GM10248 (cell line): ENCODE measurements at places on chromosomes 11 and 22.

DNA sequence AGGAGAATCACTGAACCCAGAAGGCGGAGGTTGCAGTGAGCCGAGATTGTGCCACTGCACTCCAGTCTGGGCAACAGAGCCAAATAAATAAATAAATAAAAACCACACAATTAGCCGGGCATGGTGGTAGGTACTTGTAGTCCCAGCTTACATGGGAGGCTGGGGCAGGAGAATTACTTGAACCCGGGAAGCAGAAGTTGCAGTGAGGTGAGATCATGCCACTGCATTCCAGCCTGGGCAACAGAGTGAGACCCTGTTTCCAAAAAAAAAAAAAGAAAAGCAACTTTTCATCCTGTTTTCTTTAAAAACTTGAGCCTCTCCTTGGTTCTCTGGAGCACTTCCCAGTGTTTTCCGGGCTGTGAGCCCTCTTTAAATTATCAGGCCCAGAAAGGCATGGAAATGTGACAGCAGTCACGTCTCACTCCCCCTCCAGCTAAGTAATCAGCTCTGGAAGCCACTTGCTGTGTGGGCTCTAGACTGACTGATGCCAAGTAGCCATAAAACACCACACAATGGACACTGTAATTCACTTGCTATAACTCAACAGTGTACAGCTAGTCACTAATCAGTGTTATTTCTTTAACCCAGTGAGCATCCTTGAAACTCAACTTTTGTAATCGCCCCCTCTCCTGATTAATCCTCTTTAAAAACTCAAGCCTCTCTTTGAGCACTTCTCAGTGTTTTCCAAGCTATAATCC, 13.0 kb upstream of the MCHR1 start:
- no peak for DNase-seq

DNA sequence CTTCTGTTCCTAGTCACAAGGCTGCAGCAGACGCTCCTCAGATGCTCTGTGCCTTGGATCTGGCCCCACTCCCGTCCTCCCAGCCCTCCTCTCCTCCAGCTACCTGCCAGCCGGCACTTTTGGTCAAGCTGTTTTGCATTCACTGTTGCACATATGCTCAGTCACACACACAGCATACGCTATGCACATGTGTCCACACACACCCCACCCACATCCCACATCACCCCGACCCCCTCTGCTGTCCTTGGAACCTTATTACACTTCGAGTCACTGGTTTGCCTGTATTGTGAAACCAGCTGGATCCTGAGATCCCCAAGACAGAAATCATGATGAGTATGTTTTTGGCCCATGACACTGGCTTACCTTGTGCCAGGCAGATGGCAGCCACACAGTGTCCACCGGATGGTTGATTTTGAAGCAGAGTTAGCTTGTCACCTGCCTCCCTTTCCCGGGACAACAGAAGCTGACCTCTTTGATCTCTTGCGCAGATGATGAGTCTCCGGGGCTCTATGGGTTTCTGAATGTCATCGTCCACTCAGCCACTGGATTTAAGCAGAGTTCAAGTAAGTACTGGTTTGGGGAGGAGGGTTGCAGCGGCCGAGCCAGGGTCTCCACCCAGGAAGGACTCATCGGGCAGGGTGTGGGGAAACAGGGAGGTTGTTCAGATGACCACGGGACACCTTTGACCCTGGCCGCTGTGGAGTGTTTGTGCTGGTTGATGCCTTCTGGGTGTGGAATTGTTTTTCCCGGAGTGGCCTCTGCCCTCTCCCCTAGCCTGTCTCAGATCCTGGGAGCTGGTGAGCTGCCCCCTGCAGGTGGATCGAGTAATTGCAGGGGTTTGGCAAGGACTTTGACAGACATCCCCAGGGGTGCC, 109.8 kb downstream of the BCR start:
- peak; percentile 81 for DNase-seq

- no peak for DNase-seq
Observed at GRCh38 chr22:21016644-21017420, 1.9 kb downstream of the P2RX6 start.

- DNase-seq: no peak
Observed at GRCh38 chr11:14384338-14384737, 25.4 kb upstream of the RRAS2 start.

DNA sequence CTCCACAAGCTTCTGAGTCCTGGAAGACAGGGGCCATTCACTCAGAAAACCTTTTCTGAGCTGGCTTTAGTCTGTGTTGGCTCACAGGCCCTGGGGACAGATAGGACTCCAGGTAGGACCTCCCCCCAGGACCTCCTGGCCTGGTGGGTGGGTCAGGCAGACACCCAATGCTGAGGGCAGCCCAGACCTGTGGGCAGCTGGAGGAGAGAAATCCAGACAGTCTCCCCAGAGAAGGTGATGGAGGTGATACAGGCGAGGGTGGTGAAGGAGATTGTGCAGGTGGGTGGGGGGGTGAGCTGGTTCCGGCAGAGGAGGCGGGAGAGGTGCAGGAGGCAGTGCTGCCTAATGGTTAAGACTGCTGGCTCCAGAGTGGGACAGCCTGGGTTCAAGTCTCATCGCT, 15.6 kb downstream of the LRRC32 start:
- DNase-seq: no peak

DNA sequence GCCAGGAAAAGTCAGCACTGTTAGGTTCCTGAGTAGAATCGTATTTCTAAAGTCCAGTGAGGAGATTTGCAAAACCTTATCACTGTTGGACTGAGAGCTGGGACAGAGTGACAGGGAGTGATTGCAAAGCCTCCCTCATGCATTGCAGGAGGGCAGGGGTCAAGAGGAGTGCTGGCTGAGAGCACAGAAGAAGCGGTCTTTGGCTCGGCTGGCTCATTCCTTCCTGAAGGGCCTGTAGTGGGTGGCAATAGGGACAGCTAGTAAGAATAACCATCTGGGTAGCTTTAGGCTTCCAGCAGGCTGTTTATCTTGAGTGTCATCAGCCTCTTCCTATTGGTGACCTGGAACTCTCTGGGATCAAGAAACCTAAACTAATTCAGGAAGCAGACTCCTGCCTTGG, 53.4 kb downstream of the CD44 start:
- DNase-seq: no peak

- no peak for DNase-seq
Observed at GRCh38 chr11:44781655-44782054, 54.9 kb downstream of the TSPAN18 start.

- no peak for DNase-seq
Observed at GRCh38 chr11:78907636-78908035, 333.0 kb upstream of the NARS2 start.

DNA sequence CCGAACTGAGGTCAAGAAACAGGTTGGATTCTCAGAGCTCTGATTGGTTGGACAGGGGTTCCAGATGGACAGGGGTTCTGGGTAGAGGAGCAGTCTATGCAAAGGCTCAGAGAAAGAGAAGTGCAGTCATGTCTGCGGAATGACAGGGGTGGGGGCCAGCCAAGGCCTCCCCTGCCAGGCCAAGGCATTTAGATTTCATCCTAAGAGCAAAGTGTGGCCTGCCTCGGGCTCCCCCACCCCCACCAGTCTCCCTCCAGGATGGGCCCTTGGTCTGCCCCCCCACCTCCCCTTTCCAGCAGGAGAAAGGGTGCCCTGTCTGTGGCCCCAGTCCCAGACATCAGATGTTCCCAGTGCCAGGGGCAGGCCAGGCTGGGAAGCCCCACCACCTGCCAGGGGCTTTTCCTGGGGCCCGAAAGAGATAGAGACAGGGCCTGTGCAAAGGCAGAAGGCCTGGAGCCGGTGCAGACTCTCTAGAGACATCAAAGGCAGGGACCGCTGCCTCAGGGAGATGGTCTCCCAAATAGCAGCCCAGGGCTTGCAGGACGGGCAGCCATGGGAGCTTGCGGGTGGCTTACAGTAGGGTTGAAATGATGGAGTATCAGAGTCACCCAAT, 9.4 kb downstream of the SUSD2 start:
- DNase-seq: no peak

- no peak for DNase-seq
Observed at GRCh38 chr11:40732132-40732531, 727.3 kb downstream of the LRRC4C start.

- DNase-seq: no peak
Observed at GRCh38 chr11:90426442-90426841, 203.6 kb upstream of the CHORDC1 start.

DNA sequence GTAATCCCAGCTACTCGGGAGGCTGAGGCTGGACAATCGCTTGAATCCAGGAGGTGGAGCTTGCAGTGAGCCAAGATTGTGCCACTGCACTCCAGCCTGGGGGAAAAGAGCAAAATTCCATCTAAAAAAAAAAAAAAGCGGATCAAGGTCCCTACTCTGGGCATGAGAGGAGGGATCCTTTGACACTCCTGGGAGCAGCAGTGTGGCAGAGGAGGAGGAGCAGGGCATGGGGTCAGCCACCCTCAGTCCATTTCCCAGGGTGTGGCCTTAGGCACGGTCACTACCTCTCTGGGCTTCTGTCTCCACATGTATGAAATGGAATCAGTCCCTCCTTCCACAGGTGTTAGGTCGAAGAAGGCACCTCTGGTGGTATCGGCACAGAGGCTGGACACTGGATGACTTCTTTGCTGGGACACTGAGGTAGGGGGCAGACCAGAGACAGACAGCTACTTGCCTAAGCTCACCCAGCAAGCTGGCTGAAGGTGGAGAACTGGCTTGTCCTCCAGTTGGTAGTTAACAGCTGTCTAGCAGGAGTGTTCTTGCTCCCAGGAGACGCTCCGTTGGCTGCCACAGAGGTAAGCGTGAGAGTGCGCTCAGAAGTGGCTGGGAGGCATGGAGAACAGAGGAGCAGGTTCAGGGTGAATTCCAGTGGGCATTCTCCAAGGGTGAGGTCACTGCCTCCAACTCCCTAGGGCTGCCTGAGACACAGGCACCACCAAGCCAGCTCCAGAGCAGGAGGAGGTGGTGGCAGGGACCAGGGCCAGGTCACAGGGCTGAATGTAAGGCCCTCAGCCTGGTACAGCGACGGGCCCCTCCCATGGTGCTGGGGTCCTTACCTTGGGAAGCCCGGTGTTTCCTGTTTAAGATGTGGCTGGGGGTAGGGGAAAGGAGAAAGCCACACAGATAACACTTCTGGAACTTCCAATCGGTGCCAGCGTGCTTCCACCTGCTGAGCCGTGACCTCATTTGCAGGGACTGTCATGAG, 19.5 kb downstream of the TXN2 start:
- no peak for DNase-seq

GRCh38 chr11:120431633-120432032, 79.9 kb upstream of the GRIK4 start:
- DNase-seq: no peak

- DNase-seq: no peak
Observed at GRCh38 chr11:102196816-102197215, 86.6 kb downstream of the YAP1 start.

DNA sequence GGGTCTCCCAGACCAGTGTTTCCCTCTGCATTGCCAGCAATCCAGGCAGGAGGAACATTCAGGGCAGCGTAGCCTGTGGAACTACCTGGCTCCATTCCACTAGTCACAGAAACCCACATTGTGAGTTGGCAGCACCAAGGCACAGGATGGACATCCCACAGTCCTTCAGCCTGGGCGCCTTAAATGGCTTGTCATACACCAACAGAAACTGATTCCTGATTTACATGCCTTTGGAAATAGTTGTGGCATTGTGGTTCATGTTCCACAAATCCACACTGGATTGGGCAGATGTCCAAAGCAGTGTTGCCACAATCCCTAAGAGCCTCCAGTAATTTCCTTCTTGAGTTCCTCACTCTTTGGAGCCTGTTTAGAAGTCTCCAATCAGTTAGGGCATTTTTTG, 225.6 kb downstream of the BLID start:
- DNase-seq: no peak

- no peak for DNase-seq
Observed at GRCh38 chr22:27474112-27474571, 327.4 kb downstream of the MN1 start.

GRCh38 chr11:61336171-61336935, 3.3 kb downstream of the TKFC start:
- DNase-seq: peak; percentile 92

DNA sequence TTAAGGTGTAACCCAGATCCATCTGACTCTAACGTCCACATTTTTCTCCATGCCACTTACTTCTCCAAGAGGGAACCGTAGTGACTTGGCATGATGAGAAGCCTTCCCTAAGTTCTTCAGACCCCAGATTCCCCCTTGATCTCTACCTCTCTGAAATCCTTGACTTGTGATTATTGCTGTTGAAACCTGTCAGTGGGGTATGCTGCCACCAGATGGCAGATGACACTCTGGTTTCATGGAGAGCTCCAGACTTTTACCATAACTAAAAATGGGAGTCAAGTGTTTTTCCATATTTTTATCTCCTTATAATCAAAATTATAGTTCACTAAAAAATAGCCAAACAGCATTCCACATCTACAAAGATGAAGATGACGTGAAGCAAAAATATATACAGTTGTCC, 504.2 kb downstream of the SOX6 start:
- DNase-seq: no peak

DNA sequence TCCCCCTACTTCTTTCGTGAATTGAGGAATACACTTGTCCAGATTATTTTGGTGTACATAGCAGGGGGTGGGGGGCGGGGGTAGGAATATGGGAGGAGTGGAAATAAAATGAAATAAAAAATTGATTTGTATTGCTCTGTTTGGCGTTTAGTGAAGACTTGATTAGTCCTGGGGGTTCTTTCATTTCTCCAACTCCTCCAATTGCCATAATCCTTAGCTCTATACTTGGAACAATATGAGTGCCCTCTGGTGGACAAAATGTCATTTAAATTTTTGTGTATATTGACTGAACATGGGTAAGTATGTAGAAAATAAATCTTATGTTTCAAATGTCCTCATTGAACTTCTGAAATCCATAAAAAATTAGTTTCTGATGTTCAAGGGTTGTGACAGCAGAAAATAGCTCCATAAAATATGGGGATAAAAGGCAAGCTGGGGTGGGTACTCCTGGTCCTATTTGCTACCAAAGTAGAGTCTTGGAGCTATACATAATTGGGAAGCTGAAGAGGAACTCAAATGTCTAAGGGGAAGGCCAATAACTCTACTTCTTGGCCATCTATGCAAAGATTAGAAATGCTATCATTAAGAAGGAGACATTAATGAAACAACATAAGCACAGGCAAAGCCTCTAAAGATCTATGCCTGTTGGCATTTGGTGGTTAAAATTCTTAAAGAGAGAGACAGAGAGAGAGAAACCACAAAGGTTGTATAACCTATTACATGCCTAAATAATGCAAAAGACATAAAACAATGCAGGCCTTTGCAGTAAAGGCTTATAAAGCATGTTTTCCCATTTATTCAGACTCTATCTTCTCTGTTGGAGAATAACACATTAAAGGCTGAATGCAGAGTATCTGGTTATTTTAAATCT, 421.6 kb downstream of the METTL15 start:
- DNase-seq: peak; percentile 13
